ENCODE measurements at places on chromosomes 1 and 21.
A peak's percentile ranks its signal among the peaks of the same experiment; 100 is the strongest.

GRCh38 chr1:182635871-182636270 is 31.7 kb upstream of the RGS16 start:
- DNase-seq, result no peak

DNA sequence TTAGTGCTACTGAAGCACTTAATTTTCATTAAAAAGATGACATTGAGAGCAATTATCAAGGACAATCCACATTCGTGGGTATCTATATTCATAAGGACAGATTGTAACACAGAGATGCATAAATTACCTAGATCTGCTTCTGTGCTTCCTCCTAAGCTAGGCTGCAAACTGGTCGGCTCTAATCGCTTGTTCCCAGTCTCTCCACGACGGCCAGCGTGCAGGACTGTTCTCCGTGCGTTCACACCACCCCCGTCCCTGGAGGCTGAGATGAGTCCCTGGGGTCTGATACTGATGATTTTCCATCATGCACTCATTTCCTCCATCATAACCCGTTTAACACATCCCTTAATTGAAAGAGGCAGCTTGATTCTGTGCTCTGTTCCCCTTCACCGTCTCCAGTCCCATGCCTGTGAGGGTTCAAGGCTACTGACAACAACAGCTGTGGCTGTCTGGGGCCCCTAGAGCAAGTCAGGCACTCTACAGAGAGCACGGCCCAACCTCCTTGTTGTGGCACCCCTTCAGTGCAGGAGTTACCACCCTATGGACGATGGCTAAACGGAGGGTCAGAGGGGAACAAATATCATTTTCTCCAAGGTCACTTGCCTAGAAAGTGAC is 469.6 kb downstream of the NPHP4 start:
- DNase-seq, result no peak

- no peak for DNase-seq
Measured at GRCh38 chr1:31785020-31785946, 21.1 kb upstream of the ADGRB2 start.

DNA sequence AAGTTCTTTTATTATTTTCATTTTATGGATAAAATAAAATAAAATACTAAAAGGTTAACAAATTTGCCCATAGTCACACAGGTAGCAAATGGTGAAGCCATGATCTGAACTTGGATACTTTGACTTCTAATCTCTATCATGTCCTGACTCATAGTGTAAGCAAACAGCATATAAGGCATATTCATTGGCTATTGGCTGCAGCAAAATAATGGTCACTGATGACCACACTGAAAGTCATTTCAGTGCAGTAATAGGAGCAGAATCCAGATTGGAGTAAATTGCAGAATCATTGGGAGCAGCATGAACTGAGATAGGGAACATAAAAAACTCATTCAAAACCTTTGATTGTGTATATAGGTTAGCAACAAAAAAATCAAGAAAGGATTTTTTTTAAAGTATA is 262.9 kb downstream of the PLA2G4A start:
- peak; percentile 41 for DNase-seq

GRCh38 chr1:62774971-62775595 is 8.8 kb upstream of the ATG4C start:
- DNase-seq, result no peak

DNA sequence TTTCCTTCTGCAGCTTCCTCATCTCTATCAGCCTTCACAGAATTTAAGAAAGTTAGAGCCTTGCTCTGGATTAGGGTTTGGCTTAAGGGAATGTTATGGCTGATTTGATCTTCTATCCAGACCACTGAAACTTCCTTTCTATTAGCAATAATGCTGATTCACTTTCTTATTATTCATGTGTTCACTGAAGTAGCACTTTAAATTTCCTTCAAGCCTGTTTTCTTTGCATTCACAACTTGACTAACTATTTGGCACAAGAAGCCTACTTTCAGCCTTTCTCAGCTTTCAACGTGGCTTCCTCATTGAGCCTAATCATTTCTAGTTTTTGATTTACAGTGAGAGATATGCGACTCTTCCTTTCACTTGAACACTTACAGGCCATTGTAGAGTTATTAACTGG is 528.5 kb downstream of the PLPP3 start:
- DNase-seq, result no peak

DNA sequence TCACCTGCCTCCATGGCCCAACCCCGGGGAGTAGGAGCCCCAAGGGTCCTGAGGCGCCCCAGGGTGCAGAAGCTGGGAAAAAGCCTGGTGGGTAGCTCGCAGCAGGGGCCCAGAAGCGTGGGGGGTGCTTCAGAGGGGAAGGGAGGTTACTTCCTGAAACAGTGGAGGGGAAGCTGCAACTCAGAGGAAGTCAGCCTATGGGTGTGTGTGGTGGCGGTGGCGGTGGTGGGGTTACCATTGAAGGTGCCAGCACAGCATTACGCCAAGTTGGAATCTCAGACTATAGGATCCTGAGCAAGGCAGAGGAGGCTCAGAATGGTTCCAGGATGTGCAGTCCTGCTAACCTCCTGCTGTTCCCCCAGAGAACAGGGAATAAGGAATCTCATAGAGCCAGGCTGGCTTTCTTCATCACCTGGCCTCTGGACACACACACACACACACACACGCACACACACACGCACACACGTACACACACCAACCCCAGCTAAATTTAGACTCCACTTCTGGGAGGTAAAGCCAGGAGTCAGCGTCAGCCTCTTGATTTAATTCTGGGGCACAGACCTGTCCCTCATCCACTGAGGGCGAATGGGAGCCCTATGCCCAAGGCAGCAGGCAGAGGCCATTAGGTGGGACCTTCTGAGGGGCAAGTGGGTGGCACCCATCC is 1.3 kb downstream of the DENND4B start:
- no peak for DNase-seq

DNA sequence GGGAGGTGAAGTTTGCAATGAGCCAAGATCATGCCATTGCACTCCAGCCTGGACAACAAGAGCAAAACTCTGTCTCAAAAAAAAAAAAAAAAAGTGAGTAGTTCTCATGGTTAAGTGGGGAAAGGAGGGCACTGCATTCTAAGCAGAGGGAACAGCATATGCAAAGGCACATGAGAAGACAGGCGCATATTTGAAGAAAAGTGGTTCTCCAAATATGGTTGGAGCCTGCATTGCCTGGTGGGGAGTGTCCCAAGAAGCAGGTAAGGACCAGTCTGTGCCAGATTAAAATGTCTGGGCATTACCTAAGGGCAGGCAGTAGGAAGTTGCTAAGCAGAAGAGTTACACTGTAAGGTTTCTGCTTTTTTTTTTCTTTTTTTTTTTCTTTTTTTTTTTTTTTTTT is 2.5 kb upstream of the KPNA6 start:
- DNase-seq, result no peak

DNA sequence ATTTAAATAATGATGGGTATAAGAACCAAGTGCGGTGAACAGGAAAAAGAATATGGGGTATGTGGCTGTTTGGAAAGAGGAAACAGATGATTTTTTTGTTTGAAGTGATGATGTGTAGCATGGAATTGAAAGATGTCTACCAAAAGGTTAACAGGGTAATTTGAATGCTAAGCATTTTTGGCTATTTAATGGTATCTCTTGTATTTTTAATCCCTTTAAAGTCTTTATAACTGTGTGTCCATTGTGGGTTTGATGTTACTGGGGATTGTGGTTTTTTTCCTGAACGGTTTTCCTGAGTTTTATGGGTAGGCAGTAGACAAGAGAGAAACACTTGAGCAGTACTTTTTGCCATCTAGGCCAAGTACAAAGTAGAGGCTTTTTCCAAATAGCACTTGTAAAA is 63.2 kb downstream of the PRDM2 start:
- DNase-seq, result no peak

GRCh38 chr1:202804126-202804525 is 4.1 kb downstream of the KDM5B start:
- no peak for DNase-seq

DNA sequence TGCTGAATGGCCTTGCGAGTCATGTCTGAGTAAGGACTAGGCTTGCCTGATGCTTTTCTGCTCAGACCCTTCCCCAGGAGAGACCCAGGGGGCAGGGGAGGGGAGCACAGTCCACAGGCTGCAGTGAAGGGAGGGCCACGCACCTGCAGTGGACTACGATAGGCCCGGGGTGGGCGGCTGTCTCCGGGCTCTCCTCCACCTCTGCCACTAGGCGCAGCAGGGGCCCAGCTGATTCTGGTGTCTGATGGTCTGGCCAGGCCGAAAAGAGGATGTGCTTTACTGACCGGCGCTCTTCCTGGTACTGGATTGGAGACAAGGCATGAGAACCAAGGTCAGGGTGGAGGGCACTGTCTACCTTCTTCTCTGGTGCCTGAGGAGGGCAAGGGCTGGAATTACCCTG is 7.9 kb upstream of the ARL8A start:
- no peak for DNase-seq

- DNase-seq, result no peak
Measured at GRCh38 chr1:87148661-87149060, 180.0 kb upstream of the LMO4 start.

- no peak for DNase-seq
Measured at GRCh38 chr1:2179283-2180013, 15.1 kb downstream of the FAAP20 start.

GRCh38 chr1:177310326-177310725 is 139.6 kb downstream of the BRINP2 start:
- DNase-seq, result peak; percentile 51

DNA sequence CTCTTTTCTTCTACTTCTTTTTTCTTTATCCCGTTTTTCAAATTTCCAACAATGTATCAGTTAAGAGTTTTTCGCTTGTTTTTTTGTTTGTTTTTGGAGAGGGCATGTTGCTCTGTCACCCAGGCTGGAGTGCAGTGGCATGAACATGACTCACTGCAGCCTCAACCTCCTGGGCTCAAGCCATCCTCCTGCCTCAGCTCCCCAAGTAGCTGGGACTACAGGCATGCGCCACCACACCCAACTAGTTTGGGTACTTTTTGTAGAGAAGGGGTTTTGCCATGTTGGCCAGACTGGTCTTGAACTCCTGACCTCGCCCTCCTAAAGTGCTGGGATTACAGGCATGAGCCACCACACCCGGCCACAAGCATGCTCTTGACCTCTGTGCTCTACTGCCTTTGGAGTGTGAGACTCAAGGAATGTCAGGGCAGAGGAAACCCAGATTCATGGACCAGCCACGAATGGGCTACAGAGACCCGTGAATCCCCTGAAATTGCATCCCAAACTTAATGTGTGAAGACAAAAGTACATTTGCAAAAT is 65.1 kb upstream of the HSD17B7 start:
- DNase-seq, result no peak

DNA sequence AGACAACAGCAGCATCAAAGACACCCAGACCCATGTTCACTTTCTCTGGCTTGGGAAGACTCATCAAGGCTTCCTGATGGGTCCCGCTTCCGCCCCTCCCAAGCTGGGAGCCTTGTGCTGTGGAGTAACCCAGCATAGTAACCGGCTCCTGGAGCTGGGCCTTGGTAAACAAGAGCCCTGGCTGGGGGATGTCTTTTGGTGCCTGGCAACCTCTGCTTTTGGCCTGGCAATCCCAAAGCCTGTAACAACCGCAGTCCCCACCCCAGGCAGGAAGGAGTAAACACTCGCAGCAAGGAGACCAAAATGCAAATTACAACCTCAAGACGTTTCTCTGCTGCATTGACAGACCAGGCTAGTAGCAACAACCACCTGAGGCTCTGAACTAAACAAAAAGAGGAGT is 16.9 kb upstream of the THRAP3 start:
- DNase-seq, result no peak

GRCh38 chr1:244789731-244790130 is 45.7 kb upstream of the COX20 start:
- DNase-seq, result no peak

- no peak for DNase-seq
Measured at GRCh38 chr21:39645331-39645730, 32.6 kb downstream of the B3GALT5 start.

- no peak for DNase-seq
Measured at GRCh38 chr1:159941141-159941540, 4.3 kb downstream of the IGSF9 start.

- DNase-seq, result peak; percentile 76
Measured at GRCh38 chr1:161382214-161383019, 14.7 kb upstream of the CFAP126 start.

GRCh38 chr1:33502726-33503125 is 30.3 kb downstream of the ZSCAN20 start:
- no peak for DNase-seq

DNA sequence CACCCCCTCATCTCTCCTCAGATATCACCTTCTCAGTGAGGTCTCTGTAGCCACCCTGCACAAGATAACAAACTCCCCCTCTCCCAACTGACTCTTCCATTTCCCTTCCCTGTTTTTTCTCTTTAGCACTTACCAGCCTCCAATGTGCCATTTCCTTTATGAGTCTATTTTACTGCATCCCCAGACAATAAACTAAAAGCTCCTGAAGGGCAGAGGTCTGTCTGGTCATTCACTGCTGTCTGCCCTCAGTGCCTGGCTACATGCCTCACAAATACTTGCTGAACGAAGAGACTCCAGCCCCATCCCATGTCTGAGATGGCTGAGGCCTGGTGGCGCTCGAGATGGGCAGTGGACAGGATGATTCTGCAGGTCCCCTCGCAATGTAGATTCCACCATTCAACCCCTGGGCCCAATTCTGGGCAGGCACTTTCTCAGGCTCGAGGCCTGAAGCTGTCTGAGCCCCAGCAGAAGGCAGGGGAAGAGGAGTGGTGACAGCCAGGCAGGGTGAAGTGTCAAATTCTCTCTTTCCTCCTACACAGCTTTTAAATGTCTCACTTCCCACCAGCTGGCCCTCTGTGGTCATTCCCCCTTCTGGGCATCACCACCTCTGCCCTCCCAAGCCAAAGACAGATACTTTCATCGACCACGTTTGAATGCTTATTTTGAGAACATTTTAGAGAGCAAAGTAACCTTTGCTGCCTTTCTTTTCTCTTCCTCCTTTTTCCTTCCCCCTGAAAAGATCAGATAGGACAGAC is 6.6 kb downstream of the LRRN2 start:
- no peak for DNase-seq
